ENCODE measurements at places on chromosomes 1 and 21.

DNA sequence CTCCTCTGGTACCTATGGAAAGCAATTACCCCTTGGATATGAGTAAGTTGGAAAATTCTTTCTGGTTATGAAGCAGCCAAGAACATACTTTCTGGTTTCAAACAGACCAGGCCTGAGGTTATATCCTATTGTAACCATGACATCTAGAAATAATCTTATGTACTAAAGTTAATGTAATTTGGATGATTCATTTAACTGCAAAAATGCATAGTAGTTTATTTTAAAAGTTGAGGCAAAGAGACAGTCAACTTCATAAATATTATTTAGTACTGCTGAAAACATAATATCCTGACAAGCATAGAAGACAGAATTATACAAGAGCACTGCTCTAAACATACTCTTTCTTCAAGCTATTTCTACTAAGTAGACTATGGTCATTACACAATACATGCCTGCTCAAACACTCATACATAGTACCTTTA lies 25.5 kb downstream of the ODF2L start:
- DNase-seq = no peak

DNA sequence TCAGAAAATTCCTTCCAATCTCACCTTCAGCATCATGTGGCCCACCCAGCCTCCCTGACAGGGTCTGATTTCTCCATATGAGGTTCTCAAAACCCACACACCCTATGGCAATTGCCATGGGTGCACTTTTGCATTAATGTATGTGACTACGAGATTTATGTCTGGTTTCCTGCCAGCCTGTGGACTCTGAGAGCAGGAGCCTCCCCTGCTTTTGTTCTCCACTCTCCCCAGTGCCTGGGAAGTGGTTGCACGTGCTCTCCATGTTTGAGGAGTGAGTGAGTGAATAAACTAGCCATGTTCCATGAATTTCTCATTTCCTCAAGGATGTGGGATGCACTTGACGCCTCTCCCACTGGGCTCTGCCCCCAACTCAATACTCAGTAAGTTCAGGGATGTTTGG lies 91.2 kb downstream of the ACTL8 start:
- no peak for DNase-seq

GRCh38 chr1:21663248-21663950 lies 5.8 kb downstream of the RAP1GAP start:
- DNase-seq = no peak

DNA sequence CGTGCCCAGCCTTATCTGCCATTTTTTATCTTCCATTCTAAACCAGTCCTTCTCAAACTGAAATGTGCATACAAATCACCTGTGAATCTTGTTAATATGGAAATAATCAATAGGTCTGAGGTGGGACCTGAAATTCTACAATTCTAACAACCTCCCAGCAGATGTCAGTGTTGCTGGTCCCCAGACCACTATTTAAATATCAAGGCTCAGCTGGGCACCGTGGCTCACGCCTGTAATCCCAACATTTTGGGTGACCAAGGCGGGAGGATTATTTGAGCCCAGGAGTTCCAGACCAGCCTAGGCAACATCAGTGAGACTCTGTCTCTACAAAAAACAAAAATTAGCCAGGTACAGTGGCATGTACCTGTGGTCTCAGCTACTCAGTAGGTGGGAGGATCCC lies 4.1 kb downstream of the UQCRHL start:
- DNase-seq = no peak
